B cell (primary cell): ENCODE measurements at places on chromosomes 4 and X. TPM values are rescaled to one million over a fixed set of nuclear protein-coding genes. Genes with fewer than 3 reads are reported as not detected.

- DNase-seq: no peak
- H3K4me1 ChIP-seq: no peaks in the 10 kb centered on the region
- no peak overlapping the region for H3K27ac ChIP-seq
- no peaks in the 10 kb centered on the region for H3K27me3 ChIP-seq
- no peak overlapping the region for H3K4me3 ChIP-seq
Observed at GRCh38 chr4:38489011-38489861, 174.8 kb upstream of the KLF3 start.

- no peak overlapping the region for H3K27ac ChIP-seq
- H3K36me3 ChIP-seq: no peaks in the 10 kb centered on the region
- no peak overlapping the region for H3K4me3 ChIP-seq
- no peak for DNase-seq
- H3K4me1 ChIP-seq: peaks cover 5% of the 10 kb centered on the region
Observed at GRCh38 chr4:110184140-110184790, 14.2 kb downstream of the ELOVL6 start.

DNA sequence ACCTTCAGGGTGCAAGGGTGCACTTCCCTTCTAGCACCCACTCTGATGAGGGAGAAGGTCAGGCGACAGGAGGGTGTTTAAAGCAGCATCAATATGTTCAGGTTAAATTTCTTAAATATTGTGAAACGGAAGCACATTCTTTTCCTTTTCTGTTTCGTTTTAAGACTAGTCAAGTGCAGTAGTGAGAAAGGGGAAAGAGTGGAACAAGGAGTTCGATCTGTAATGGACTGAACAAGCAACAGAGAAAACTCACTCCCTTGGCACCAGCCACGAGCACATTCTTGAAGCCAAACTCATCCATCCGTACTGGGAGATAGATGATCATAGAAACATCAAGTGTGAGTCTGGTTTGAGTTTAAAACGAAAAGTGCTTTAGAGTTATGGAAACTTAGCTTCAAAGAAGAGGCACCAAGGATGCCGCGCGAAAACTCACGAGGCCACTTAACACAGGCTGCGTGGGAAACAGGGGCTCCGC lies 815 bp downstream of the FAM53A start:
- DNase-seq: no peak
- no peaks in the 10 kb centered on the region for H3K27me3 ChIP-seq
- H3K4me1 ChIP-seq: peaks cover 16% of the 10 kb centered on the region
- H3K36me3 ChIP-seq: no peaks in the 10 kb centered on the region
- peak overlapping the region; percentile 45 for H3K4me3 ChIP-seq

DNA sequence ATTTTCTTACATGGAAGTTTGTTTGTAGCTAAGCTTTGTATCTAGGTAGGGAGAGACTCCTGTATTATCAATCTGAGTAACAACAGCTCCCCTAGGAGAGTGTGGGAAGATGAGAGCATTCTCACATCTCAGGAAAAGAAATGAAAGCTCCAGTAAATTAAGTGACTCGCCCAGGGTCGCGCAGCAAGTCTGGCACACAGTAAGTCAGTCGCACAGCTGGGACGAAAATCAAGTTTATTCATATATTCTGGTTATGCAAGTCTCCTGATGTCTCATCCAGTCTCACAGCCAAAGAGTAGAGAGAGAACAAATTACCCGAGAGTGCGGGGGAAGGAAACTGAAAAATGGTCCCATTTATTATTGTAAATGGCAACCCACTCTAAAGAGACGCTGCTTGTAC lies 216.1 kb downstream of the STK32B start:
- H3K4me1 ChIP-seq: no peaks in the 10 kb centered on the region
- H3K27me3 ChIP-seq: no peaks in the 10 kb centered on the region
- H3K4me3 ChIP-seq: no peak overlapping the region
- no peak for DNase-seq
- no peak overlapping the region for H3K27ac ChIP-seq
- H3K36me3 ChIP-seq: no peaks in the 10 kb centered on the region

DNA sequence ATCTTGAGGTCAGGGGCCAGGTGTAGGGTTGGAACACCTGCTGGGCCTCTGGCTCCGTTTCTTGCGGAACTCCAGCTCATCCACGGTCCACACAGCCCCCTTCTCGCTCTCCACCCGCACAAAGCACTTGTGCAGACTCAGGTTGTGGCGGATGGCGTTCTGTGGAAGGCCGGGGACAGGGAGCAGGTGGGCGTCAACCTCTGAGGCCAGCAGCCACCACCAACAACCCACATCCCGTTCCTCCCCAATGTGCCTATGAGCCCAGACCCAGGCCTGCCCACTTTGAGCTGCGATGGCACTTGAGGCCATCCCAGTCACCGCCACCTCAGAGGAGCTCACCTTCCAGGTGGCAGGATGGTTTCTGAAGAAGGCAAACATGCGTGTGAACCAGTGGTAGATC lies 13.2 kb downstream of the FOXP3 start:
- DNase-seq: no peak
- H3K27ac ChIP-seq: no peak overlapping the region
- peaks cover 16% of the 10 kb centered on the region for H3K36me3 ChIP-seq
- peaks cover 6% of the 10 kb centered on the region for H3K4me1 ChIP-seq
- H3K27me3 ChIP-seq: no peaks in the 10 kb centered on the region

DNA sequence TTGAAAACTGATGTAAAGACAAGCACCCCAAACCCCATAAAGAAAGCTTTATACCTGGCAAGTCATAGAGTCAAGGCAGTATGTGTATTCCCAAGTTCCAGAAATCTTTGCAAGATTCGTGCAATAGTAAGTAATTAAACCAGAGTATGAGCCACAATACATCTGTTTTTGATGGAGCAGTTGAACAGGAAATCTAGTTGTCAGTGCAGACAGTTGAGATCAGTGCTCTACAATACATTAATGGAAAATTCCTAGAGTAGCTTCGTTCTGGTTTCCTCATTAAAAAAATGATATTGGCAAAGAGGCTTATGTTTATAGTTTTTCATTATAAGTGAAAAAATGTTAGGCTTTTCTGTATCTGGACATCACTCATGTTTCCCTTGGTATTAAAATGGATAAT lies 575.3 kb downstream of the TRIML1 start:
- no peak for DNase-seq
- H3K27me3 ChIP-seq: no peaks in the 10 kb centered on the region
- no peak overlapping the region for H3K4me3 ChIP-seq
- H3K4me1 ChIP-seq: no peaks in the 10 kb centered on the region

- no peak overlapping the region for H3K4me3 ChIP-seq
- H3K27ac ChIP-seq: no peak overlapping the region
- H3K4me1 ChIP-seq: peaks cover 14% of the 10 kb centered on the region
- H3K36me3 ChIP-seq: no peaks in the 10 kb centered on the region
- no peaks in the 10 kb centered on the region for H3K27me3 ChIP-seq
Observed at GRCh38 chrX:100625985-100626491, 10.6 kb downstream of the TSPAN6 start.

DNA sequence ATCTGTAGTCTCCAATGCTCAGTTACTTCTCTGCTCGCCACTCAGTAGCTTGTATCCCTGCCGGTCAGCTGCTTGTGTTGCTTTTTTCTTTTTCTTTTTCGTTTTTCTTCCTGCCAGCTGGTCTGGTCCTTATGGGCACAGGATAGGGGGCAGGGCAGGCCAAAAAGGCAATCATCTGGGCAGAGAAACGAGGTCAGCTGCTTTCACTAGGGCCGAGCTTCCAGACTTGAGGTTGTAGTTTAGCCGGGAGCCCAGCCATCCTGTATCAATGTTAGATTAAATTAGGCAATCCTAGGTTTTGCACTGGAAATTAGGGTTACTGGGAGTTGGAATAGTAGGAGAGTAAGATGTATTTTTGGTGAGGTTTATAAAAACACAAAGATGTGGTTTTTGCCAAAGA lies 3.4 kb downstream of the ARSF start:
- H3K36me3 ChIP-seq: no peaks in the 10 kb centered on the region
- no peak overlapping the region for H3K27ac ChIP-seq
- no peaks in the 10 kb centered on the region for H3K27me3 ChIP-seq
- no peak for DNase-seq
- H3K4me3 ChIP-seq: no peak overlapping the region

DNA sequence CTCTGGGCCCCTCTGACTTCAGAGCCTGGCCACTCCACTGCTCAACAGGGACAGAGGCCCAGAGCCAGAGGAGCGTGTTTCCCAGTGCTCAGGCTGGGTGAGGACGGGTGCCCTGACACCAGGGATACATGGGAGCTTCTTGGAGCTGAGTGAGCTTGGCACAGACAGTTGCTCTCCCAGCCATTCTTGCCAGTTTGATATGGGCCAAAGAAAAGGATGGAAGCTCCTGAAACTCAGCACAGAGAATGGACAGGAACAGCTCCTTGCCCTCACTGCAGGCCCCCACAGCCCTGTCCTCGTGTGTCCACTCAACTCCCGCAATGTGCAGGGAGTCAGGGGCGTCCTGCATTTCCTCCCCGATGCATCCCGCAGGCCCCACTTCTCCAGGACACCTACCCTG lies 38.8 kb downstream of the NSG1 start:
- H3K36me3 ChIP-seq: peaks cover 1% of the 10 kb centered on the region
- H3K27me3 ChIP-seq: no peaks in the 10 kb centered on the region
- H3K4me1 ChIP-seq: no peaks in the 10 kb centered on the region
- H3K27ac ChIP-seq: no peak overlapping the region

GRCh38 chrX:68983004-68983857 lies 154.4 kb downstream of the EFNB1 start:
- H3K27ac ChIP-seq: no peak overlapping the region
- no peak for DNase-seq
- no peaks in the 10 kb centered on the region for H3K4me1 ChIP-seq
- H3K36me3 ChIP-seq: no peaks in the 10 kb centered on the region
- H3K4me3 ChIP-seq: no peak overlapping the region
- H3K27me3 ChIP-seq: no peaks in the 10 kb centered on the region

DNA sequence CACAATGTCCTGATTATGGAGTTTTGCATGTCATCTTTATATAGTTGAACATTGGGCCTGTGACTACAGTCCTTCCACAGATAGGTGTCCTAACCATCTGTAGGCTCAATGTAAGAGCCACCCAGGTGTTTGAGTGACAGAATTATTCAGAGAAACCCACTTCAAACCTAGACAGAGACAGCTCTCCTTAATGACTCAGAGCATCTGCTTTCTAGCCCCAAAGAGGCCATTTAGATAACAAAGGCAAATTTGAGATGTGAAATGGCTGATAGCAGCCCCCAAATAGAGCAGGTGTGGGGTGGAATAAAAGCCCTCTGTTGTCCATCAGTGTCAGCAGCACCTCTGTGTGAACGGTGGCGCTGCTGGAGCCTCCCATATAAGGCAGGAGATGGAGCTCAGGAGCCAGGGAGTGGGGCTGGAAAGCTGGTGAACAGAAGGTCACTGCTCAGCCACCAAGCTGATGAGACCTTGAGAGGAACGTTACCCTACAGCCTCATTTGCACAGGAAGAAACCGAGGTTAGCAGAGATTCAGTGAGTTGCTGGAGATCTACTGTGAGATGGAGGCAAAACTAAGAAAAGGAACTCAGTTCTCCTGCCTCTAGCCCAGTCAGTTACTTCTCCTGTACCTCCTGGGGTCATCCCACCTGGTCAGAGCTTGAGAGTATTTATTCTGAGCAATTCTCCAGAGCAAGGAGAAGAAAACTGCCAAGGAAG lies 153.3 kb upstream of the LNX1 start:
- no peak for DNase-seq
- no peaks in the 10 kb centered on the region for H3K36me3 ChIP-seq
- H3K27me3 ChIP-seq: no peaks in the 10 kb centered on the region
- peak overlapping the region; percentile 21 for H3K27ac ChIP-seq
- peaks cover 53% of the 10 kb centered on the region for H3K4me1 ChIP-seq

DNA sequence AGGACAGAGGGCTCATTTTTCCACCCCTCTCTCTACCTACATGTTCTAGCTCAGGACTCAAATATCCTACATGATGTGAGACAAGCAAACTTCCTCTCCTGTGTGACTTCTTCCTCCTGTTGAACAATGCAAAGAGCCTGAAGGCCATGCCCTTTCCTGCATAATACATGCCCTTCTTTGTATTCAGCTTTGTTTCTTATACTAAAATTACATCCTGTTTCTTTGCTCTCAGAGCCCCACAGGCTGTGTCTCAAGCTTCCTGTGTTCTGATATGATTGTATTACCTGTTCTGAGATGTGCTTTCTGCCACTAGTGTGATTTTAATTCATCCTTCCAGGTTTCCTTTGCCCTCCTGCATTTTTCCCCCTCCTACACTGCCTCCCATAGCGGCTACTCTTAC lies 166.4 kb upstream of the AFF2 start:
- H3K4me3 ChIP-seq: no peak overlapping the region
- H3K4me1 ChIP-seq: peaks cover 11% of the 10 kb centered on the region
- H3K27ac ChIP-seq: no peak overlapping the region

- H3K4me3 ChIP-seq: no peak overlapping the region
- DNase-seq: no peak
- H3K27me3 ChIP-seq: no peaks in the 10 kb centered on the region
Observed at GRCh38 chrX:21934414-21934813, 6.1 kb upstream of the SMS start.

- H3K4me3 ChIP-seq: no peak overlapping the region
- H3K27me3 ChIP-seq: no peaks in the 10 kb centered on the region
- no peak for DNase-seq
- peaks cover 8% of the 10 kb centered on the region for H3K4me1 ChIP-seq
- H3K36me3 ChIP-seq: no peaks in the 10 kb centered on the region
- no peak overlapping the region for H3K27ac ChIP-seq
Observed at GRCh38 chr4:76584241-76585152, 149.5 kb downstream of the SHROOM3 start.

DNA sequence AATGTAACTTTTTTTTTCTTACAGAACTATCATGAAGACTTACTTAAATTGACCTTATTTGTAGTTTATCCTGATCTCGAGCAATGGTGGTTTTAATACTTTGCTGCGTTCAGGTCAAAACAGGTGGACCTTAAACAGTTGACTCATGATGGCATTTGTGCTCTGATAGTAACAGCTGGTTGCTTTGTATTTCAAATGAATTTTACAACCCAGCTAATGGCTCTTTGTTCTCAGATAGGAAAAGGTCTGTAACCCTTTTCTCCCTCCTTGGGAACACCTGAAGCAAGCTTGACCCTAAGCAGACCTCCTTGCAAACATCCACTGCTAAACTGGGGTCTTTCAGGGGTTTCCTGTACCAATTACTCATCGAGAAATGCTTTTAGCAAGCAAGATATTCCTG lies 79.2 kb downstream of the F11 start:
- no peak overlapping the region for H3K27ac ChIP-seq
- H3K36me3 ChIP-seq: no peaks in the 10 kb centered on the region
- no peak overlapping the region for H3K4me3 ChIP-seq
- no peak for DNase-seq
- H3K4me1 ChIP-seq: no peaks in the 10 kb centered on the region

- H3K27ac ChIP-seq: peak overlapping the region; percentile 82
- peaks cover 57% of the 10 kb centered on the region for H3K4me1 ChIP-seq
- H3K4me3 ChIP-seq: no peak overlapping the region
- peak; percentile 75 for DNase-seq
- H3K36me3 ChIP-seq: peaks cover 20% of the 10 kb centered on the region
- no peaks in the 10 kb centered on the region for H3K27me3 ChIP-seq
Observed at GRCh38 chr4:1715002-1715758, 3.1 kb upstream of the SLBP start.

C4orf50 gene
- total RNA-seq: 0.02 TPM in 1 of 2 replicates, not detected in the other

CFI gene
- total RNA-seq: not detected in 2 replicates

ARHGEF6 gene
- total RNA-seq: 43.4 and 45.6 TPM in 2 replicates

MAGEA2 gene
- not detected in 2 replicates for total RNA-seq

ASB11 gene
- total RNA-seq: not detected in 2 replicates

TRAM1L1 gene
- total RNA-seq: not detected in 2 replicates

FAM199X gene
- 19.2 and 20.2 TPM in 2 replicates for total RNA-seq

RGN gene
- total RNA-seq: 0.25 and 0.39 TPM in 2 replicates

APBB2 gene
- total RNA-seq: 12.6 and 15.8 TPM in 2 replicates

CENPVL3 gene
- total RNA-seq: not detected in 2 replicates

GPRASP2 gene
- total RNA-seq: 0.59 and 0.63 TPM in 2 replicates

MAGEB2 gene
- not detected in 2 replicates for total RNA-seq
